T-helper 1 cell (primary cell): ENCODE measurements at places on chromosomes 5 and 9.

GRCh38 chr9:81096625-81097024 lies 592.7 kb downstream of the TLE1 start:
- DNase-seq, result no peak

- no peak for DNase-seq
Measured at GRCh38 chr9:93671020-93671338, 94.6 kb downstream of the PHF2 start.

DNA sequence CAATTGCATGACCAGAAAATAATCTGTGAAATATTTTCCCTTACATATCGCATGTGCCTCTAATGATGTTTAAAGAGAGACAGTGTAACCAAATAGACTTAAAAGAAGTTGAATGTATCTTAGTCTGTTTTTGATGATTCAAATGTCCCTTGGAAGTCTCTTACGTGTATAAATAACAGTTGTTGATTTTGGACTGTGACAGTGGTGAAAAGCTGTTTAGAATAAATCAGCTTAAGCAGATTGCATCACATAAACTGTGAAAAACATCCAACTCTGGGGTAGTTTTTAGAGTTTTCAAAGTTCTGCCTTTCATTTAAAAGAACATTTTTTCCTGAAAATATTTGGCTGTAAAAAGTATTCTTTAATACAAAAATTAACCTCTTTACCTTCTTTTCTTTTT lies 301.1 kb downstream of the PRR16 start:
- no peak for DNase-seq

DNA sequence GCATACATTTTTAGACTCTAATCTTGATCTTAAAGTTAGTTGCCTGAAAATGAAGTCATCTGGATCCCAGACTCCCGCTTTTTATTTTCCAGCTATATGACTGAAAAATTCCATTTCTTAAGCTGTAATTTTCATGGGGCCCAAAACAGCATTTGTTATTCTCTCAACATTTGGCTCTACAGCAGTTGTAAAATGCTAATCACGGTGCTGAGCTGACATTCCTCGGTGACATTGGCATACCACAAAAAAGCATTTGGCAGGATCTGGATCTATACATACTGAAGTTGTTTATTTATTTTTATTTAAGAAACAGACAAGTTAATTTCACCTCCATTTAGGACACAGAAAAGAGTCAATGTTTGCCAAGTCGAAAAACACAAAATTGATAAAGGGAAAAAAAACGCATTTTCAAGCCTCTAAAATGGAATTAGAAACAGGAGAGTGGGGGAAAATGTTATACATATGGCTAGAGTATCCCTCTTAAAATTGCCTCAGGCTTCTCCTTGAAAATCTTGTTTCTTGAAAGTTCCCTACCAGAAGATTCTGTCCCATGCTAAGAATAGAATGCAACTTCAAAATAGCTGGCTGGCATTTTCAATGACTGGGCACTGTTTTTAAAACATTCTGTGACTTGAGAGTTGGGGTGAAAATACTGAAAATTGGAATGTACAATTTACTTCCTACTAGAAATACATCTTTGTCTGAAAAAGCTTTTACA lies 207.5 kb upstream of the TBCA start:
- no peak for DNase-seq

DNA sequence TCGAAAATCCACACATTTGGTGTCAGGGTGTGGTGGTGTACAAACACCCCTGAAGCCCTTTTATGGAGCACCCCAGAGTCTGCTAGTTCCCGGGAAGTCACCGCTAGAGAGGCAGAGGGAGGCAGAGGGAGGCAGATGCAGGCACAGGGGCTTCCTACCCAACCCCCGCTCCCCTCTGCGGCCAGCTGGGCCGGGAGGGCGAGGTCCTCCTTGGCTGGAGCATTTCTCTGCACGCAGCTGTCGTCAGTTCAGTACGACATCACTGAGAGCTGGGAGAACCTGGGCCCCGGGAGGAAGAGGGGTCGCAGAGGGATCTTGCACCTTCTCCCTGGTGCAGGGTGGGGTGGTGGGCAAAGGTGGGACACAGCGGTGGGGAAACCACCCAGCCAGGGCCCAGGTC lies 15.8 kb upstream of the UBAC1 start:
- DNase-seq, result no peak
